ENCODE measurements at places on chromosomes 2 and 18.

- no peak for DNase-seq
Observed at GRCh38 chr18:39685303-39685902, 2119.8 kb upstream of the CELF4 start.

GRCh38 chr2:55269645-55269990 is 587 bp upstream of the MTIF2 start:
- peak; percentile 8 for DNase-seq

DNA sequence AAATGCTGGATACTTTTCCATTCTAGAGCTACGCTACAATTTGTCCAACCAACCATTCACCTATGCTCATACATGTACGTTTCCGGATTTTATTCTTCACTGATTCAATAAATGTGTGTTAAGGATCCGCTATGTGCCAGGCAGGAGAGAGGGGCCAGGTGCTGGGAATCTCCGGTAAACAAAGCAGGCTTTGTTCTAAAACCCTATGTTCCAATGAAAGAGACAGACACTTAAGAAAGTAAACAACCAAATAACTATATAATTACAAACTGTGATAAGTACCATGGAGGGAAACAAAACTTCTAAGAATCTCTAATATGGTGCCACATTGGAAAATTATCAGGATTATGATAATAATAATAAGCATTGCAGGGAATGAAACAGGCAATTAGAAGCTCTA is 22.2 kb upstream of the POMC start:
- DNase-seq = no peak

- DNase-seq = no peak
Observed at GRCh38 chr2:136131961-136132824, 14.2 kb upstream of the CXCR4 start.

GRCh38 chr2:169662744-169663143 is 31.5 kb downstream of the CFAP210 start:
- DNase-seq = no peak

DNA sequence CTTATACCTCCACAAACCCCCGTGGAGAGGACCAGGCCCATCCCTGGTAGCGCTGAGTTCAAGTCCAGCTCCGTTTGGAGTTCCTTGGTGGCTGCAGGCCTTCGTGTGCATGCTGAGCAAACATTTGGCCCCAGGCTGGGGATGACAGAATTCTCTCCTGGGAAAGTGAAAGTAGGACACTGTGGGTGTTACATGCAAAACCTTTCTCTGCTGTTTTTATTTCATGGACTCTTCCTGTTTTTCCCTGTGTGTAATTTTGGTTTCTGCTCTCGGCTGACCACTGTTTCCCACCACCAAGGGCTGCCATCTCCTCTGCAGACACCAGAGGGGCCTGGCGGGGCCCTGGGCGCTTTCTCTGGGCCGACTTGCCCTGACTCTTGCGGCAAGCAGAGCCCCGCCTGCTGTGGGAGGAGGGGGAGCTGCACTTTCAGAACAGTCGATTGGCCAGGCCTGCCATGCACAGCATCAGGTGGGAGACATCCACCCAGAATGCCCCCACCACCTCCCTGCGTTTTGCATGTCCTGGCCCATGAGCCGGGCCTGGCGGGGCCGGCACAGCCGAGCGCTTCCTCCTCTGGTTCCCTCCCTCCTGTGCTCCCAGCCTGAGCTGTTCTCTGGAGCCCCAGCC is 102.4 kb downstream of the CABLES1 start:
- DNase-seq = peak; percentile 73

GRCh38 chr2:23510471-23510870 is 125.5 kb downstream of the KLHL29 start:
- DNase-seq = no peak

GRCh38 chr2:112257575-112257974 is 2.7 kb upstream of the ZC3H8 start:
- peak; percentile 17 for DNase-seq

DNA sequence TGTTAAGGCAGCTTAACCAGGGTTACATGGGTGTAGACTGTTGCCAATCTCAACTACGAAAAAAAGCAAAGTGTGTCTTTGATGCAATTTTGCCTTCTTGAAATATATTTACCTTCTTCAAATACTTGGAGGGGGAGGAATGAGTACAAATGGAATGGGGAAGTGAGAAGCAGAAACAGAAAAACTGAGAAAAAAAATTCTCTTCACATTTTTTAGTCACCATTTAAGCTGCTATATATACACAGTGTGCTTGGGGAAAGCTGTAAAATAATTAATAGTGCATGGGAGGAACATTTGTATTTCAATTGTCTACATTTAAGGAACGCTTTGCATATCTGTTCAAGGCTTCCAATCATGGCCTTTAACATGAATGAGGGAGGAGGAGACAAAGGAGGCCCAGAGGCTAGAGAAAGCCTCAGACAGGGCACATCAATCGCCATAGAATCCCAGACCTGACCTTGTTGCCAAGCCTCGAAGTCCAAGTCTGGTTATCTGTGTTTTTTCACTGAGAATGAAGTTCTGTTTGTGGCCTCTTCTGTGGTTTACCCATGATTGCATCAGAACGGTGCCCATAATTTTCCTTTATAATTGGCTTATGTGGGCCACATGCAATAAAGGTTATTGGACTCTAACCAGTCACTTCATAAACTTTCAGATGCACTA is 158.6 kb downstream of the PIK3C3 start:
- peak; percentile 67 for DNase-seq

- peak; percentile 34 for DNase-seq
Observed at GRCh38 chr2:64405581-64406406, 48.2 kb upstream of the LGALSL start.

- peak; percentile 19 for DNase-seq
Observed at GRCh38 chr2:218343591-218343990, 13.1 kb upstream of the CATIP start.

DNA sequence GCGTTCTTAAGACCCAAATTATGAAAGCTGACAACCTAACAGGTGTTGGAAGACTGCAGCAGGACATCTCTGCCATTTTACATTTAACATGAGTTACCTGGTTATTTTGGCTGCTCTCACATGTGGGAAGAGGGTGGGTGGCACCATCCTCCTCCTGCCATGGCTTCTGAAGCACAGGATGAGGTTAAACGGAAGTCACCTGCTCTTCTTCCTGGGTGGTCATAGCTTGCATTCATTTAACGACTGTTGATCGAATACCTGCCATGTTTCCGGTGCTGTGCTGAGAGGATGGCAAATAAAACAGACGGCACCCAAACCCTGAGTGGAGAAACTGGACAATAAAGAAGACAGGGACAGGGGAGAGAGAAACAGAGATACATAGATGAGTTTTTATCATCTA is 118.0 kb downstream of the RHBDD1 start:
- no peak for DNase-seq

GRCh38 chr18:75376004-75376403 is 51.5 kb downstream of the SMIM21 start:
- DNase-seq = no peak

- DNase-seq = no peak
Observed at GRCh38 chr2:196230061-196230854, 58.9 kb upstream of the STK17B start.

GRCh38 chr18:48621815-48622555 is 83.2 kb downstream of the CTIF start:
- no peak for DNase-seq

GRCh38 chr18:58490238-58490637 is 138.7 kb downstream of the ALPK2 start:
- no peak for DNase-seq

- peak; percentile 2 for DNase-seq
Observed at GRCh38 chr18:46502444-46502843, 154.6 kb downstream of the LOXHD1 start.

DNA sequence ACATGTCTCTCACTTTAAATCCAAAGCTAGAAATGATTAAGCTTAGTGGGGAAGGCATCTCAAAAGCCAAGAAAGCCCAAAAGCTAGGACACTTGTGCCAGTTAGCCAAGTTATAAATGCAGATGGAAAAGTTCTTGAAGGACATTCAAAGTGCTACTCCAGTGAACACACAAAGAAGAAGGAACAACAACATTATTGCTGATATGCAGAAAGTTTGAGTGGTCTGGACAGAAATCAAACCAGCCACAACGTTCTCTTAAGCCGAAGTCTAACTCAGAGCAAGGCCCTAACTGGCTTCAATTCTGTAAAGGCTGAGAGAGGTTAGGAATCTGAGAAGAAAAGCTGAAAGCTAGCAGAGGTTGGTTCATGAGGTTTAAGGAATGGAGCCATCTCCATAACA is 49.0 kb downstream of the PPP4R1 start:
- DNase-seq = no peak

DNA sequence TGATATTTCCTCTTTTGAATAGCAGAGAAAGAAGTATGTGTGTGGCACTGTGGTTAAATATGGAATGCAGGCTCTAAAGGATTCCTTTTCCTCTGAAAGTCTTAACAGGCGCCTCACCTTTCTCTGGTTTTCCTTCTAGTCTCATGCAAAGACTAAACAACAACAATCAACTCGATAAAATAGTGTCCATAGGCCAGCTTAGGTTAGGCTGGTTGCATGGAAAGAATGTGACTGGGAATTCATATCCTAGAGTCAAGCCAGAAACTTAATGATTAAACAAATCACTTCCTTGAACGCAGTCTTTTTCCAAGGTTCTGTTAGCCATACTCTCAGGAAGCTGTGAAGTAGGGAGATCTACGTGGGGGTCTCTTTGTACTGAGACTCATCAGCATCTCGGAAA is 800.8 kb upstream of the ID2 start:
- peak; percentile 29 for DNase-seq

DNA sequence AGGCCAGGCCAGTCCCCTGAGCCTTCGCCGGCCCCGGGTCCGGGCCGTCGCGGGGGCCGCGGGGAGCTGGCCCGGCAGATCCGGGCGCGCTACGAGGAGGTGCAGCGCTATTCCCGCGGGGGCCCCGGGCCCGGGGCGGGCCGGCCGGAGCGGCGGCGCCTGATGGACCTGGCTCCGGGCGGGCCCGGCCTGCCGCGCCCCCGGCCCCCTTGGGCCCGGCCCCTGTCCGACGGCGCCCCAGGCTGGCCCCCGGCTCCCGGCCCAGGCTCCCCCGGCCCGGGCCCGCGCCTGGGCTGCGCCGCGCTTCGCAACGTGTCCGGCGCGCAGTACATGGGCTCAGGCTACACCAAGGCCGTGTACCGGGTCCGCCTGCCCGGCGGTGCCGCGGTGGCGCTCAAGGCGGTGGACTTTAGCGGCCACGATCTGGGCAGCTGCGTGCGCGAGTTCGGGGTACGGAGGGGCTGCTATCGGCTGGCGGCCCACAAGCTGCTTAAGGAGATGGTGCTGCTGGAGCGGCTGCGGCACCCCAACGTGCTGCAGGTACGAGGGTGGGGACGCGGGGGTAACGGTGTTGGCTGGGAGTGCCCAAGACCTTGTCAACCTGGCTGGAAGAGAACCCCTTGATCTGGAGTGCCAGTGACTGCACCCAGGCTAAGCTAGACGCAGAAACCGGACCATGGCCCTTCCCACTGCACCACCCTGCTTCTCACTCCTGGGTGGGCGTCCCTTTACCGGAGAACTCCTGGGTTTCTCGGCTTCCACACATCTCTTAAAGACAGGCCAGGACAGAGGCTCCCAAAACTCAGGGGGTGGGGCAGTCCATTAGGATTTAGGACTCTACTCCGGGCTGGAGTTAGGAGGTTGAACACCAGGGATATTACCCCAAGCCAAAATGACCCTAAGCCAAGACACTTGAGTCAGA is 739 bp downstream of the PKDCC start:
- DNase-seq = no peak

DNA sequence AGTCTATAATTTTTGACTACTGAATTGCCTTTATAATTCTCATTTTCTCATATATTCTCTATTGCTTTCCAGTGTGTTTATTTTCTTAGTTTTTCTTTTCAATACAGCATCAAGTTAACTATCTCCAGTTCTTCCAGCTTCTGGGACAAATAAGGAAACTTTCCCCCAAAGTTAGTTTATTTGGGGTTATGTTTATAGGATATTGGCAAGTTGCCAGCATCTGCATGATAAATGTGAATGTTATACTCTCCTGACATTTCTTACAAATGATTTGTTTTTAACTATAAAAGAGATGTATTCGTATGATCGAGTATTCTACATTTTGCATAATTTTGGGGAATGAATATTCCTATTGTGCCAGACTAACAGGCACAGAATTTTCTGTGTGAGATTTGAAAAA is 140.6 kb upstream of the KCNJ3 start:
- no peak for DNase-seq

DNA sequence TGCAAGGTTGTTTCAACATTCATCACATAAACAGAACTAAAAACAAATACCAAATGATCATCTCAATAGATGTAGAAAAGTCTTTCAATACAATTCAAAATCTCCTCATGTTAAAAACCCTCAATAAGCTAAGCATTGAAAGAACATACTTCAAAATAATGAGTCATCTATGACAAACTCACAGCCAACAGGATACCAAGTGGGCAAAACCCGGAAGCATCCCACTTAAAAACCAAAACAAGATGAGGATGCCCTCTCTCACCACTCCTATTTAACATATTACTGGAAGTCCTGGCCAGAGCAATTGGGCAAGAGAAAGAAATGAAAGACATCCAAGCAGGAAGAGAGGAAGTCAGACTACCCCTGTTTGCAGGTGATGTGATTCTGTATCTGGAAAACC is 992.2 kb upstream of the PIK3C3 start:
- DNase-seq = no peak

- no peak for DNase-seq
Observed at GRCh38 chr2:144474017-144474416, 45.9 kb downstream of the ZEB2 start.

DNA sequence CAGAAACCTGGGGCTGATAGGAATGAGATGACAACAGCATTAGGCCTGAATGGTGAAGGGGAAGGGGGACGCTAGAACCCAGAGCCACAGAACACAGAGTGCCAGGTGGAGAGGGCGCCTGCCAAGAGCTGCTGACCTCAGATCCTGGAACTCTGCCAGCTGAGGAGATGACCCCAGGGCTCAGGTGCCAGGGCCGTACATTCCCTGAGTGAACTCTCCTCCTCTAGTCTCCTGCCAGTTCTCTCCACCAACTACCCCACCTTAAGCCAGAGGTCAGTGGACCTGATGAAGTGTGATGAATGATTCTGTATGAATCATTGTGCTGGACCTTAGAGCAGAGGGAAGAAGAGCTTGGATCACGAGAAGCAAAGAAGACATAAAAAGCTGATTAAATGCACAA is 1582.2 kb upstream of the ACVR2A start:
- no peak for DNase-seq

DNA sequence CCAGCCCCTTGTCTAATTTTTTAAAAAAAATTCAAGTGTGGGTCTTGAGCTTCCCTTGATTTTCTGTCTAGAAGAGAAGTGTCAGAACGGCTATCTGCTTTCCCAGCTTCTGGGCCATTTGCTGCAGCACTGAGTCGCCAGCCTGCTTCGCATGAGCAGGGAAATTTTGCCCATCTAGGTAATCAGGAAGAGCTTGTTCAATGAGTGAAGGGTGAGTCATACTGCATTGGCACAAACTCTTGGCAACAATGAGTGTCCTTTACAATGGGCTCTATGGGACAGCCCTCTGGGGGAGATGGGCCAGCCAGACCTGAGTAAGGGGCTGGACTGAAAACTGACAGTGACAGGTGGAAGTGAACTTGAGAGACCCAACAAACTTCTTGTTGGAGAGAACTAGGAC is 2.4 kb upstream of the RNF144A start:
- DNase-seq = peak; percentile 54

DNA sequence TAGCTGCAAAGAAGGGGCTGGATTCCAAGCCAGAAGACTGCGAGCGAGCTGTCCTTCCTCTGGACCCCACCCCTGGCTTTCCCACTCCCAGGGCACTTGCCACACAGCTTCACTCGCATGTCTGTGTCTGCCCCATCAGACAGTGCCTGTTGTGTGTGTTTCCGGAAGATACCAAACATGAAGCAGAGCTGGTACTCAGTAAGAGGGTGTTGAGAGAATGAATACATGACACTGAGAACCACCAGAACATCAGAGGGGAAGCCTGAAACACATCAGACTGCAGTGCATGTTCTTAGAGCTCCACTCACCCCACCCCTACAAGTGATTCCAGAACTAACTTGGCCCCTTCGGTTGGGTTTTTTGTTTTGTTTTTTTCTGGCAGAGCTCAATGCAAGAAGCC is 181.5 kb downstream of the TTC32 start:
- DNase-seq = no peak
